Aorta (tissue), 5 donors: ENCODE measurements at places on chromosomes 6 and 20. TPM values are rescaled to one million over a fixed set of nuclear protein-coding genes. Genes with fewer than 3 reads are reported as not detected.

- no peak for DNase-seq
These were observed 43.6 kb upstream of the PHACTR3 start for GRCh38 chr20:59560588-59561227.

GRCh38 chr6:33599413-33599938 is 19.4 kb upstream of the BAK1 start:
- DNase-seq: no peak

DNA sequence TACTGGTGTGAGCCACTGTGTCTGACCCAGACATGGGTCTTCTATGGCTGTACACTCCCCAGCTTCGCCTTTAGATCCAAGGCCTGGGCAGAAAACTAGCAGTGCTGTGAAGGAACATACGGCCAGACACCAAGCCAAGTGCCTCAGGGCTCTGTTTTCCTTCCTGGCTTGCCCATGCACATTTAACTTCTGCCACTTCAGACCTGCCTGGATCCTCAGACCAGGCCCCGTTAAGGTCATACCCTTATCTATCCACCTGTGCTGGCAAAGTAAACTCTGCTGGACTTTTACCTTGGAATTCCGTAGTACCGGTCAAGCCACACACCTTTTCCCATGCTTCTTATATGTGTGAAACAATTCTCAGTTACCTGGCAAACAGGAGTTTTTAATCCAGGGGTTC is 644.8 kb downstream of the PTPRT start:
- no peak for DNase-seq

RBM39 gene
- polyA plus RNA-seq: 352 TPM

DNA sequence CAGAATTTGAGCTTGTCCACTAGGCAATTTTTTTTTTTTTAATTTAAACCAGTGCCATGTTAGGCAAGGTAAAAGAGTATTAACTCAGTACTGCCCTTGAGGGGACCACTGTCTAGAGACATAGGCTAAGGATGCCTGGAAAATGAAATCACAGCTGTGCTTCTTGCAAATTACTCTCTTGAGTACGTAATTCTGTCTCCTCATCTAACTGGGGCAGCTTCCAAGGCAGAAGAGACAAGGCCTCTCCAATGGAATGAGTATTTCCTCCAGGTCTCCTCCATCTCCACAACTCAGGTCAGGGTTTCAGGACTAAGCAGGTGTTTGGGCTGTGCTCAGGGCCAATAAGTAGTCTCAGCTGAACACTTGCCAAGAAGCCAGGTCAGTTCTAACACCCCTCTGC is 33.8 kb upstream of the MRPS10 start:
- no peak for DNase-seq

DNA sequence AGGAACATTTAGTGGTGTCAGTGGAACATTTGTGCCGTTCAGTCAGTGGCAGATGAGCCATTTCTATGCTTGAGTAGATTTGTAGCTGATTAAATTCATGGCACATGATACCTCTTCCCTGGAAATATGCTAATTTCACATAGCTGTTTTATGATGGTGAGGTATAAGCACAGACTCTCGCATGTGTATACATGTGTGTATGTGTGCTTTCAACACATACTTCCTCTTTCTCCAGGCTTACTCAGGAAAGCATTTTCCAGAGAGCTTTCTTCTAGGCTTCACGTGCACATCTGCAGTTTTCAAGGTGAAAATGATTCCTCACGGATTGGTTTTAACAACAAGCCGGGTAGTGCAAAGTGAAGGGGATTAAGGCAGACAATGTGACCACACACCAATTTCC is 396.5 kb downstream of the HDGFL1 start:
- DNase-seq: no peak

SLC13A3 gene
- not detected for polyA plus RNA-seq

GRCh38 chr6:14881398-14881797 is 364.5 kb upstream of the JARID2 start:
- DNase-seq: no peak
